ENCODE measurements at places on chromosomes 13 and 19. TPM values are rescaled to one million over a fixed set of nuclear protein-coding genes. Genes with fewer than 3 reads are reported as not detected.
A peak's percentile ranks its signal among the peaks of the same experiment; 100 is the strongest.

DNA sequence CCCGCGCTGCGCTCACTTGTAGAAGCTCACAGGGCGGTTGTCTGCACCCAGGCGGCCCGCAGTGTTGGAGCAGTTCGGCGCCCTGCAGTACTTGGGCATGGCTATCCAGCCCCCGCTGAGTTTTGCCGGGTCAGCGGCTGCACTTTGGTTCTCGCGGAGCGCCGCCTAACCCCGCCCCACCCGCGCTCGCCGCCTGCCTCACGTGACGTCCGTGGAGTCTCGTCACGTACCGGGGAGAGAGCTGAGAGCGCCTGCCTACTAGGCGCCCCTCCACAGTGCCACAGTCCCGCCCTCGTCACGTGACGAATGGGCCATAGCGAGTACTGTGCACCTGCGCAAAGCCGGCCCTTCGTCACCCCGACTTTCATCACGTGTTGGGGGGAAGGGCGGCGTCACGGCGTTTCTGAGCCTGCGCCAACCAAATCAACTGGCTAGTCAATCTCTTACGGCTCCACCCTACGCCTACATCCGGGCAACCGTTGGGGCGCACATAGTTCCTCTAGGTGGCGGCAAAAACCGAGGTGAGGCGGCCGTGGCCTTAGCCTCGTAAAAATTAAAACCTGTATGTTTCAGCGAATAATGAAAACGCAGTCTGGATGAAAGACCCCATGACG is at the start of gene THAP8:
Gene THAP8 (minus strand): TSS at position 167 of the 614 bp plus-strand sequence. CDS start 68 bp downstream, at position 99.
- H3K4me3 ChIP-seq, result peak within 1 kb of the TSS; percentile 84
- H3K4me1 ChIP-seq, result peaks cover 3% of the 10 kb centered on the region
- no peaks in the 10 kb centered on the region for H3K36me3 ChIP-seq
- no peaks in the 10 kb centered on the region for H3K27me3 ChIP-seq

SLC25A41 gene
- total RNA-seq, result 0.55 TPM

DNA sequence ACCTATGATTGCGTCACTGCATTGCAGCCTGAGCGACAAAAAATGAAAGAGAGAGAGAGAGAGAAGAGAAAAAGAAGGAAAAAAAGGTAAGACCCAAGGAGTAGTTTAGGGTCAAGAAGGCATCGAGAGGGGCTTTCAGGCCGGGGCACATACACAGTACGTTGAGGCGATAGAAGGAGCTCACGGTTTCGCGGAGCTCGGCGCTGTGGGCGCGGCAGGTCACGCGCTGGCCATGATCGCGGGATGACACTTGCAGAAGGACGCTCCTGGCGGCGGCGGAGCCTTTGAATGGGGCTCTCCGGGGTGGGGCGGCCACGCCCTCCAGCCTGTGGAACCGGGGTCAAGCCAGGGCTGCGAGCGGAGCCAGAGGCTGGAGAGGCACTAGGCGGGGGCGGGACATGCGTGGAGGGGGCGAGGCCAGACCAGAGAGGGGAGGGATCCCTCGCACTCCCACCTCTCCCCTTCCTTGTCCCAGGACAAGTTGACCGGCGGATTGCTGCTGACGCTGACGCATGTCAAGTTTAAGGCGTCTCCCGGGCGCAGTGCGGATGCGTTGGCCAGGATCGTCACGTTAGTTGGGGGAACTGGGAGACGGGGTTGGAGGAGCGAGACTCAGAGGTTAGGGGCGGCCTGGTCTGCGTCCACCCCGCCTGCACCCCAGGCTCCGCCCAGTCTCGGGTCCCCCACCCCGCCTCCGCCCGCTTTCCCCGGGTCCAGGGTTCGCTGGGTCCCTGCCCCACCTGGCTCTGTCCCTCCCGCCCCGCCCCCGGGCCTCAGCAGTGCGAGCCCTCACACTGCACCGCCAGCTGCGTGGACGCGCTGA is 6.9 kb downstream of the NPHS1 start:
- DNase-seq, result no peak
- no peaks in the 10 kb centered on the region for H3K36me3 ChIP-seq
- H3K4me3 ChIP-seq, result no peak overlapping the region
- H3K27ac ChIP-seq, result no peak overlapping the region
- H3K27me3 ChIP-seq, result peaks cover 28% of the 10 kb centered on the region
- no peaks in the 10 kb centered on the region for H3K4me1 ChIP-seq

TUBA3C gene
- total RNA-seq, result not detected

- H3K4me3 ChIP-seq, result no peak overlapping the region
- no peaks in the 10 kb centered on the region for H3K27me3 ChIP-seq
- peaks cover 4% of the 10 kb centered on the region for H3K4me1 ChIP-seq
- H3K27ac ChIP-seq, result peak overlapping the region; percentile 68
Measured at GRCh38 chr13:79709471-79709870, 228.5 kb downstream of the NDFIP2 start.

CEACAM8 gene
- total RNA-seq, result not detected

ZNF17 gene
- total RNA-seq, result 11.6 TPM

- no peak overlapping the region for H3K4me3 ChIP-seq
- DNase-seq, result peak; percentile 91
- H3K4me1 ChIP-seq, result peaks cover 17% of the 10 kb centered on the region
- H3K27me3 ChIP-seq, result no peaks in the 10 kb centered on the region
- no peaks in the 10 kb centered on the region for H3K36me3 ChIP-seq
Measured at GRCh38 chr13:72290962-72291681, 424.1 kb upstream of the DACH1 start.

DNA sequence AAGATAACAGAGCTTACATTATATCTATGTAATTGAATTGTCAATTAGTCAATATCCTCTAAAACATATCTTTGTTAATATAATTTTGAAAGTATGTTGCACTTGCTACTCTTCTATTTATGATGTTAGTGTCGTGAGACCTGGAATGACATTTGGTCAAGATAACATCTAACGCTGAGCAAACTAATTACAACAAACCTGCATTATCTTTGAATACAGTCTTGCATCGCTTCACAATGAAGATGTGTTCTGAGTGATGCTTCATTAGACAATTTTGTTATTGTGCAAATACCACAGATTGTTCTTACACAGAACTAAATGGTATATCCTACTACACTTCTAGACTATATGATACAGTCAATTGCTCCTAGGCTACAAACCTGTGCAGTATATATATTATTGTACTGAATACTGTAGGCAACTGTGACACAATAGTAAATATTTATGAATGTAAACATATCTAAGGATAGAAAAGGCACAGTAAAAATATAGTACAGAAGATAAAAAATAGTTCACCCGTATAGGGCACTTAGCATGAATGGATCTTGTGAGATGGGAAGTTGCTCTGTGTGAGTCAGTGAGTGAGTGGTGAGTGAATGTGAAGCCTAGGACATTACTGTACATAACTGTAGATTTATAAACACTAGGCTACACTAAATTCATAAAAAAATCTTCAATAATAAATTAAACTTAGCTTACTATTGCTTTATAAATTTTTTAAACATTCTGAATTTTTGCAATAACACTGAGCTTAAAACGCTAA is 1773.8 kb downstream of the PCDH9 start:
- no peak overlapping the region for H3K27ac ChIP-seq
- DNase-seq, result no peak
- H3K4me1 ChIP-seq, result no peaks in the 10 kb centered on the region
- no peak overlapping the region for H3K4me3 ChIP-seq
- no peaks in the 10 kb centered on the region for H3K27me3 ChIP-seq
- H3K36me3 ChIP-seq, result no peaks in the 10 kb centered on the region

DNA sequence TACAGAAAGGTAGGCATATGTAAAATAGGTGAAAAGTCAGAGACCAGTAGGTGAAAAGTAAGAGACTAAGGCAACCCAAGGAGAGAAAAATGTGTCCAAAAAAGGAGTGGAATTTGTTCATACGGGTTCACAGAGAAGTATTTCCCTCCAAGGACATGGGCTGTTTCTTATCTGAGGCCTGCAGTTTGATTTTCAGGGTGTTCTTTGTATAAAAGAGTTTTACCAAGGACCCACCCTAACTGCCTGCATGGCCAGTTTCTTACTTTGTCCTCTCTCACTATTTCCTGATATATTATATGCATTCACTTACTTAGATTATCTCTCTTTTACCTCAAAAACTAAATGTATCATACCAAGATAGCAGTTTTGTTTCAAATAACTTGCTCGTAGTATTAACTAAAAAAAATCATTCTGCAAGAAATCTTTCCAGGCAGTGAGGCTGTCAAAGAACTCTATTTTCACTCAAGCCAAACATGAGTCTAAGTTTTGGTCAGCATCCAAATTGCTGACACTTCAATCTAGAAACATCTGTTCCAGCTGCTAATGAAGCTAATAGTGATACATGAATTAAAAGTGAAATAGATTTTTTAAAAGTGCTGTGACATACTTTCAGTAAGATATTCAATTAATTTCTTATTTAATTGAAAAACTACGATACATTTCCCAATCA is 141.4 kb upstream of the SGCG start:
- no peaks in the 10 kb centered on the region for H3K36me3 ChIP-seq
- no peak overlapping the region for H3K27ac ChIP-seq
- no peak for DNase-seq
- H3K4me3 ChIP-seq, result no peak overlapping the region
- H3K4me1 ChIP-seq, result no peaks in the 10 kb centered on the region

- H3K27me3 ChIP-seq, result no peaks in the 10 kb centered on the region
- no peak overlapping the region for H3K4me3 ChIP-seq
- no peaks in the 10 kb centered on the region for H3K4me1 ChIP-seq
- no peak overlapping the region for H3K27ac ChIP-seq
- peak; percentile 36 for DNase-seq
- H3K36me3 ChIP-seq, result no peaks in the 10 kb centered on the region
Measured at GRCh38 chr13:27147530-27148170, 24.0 kb downstream of the USP12 start.

DNA sequence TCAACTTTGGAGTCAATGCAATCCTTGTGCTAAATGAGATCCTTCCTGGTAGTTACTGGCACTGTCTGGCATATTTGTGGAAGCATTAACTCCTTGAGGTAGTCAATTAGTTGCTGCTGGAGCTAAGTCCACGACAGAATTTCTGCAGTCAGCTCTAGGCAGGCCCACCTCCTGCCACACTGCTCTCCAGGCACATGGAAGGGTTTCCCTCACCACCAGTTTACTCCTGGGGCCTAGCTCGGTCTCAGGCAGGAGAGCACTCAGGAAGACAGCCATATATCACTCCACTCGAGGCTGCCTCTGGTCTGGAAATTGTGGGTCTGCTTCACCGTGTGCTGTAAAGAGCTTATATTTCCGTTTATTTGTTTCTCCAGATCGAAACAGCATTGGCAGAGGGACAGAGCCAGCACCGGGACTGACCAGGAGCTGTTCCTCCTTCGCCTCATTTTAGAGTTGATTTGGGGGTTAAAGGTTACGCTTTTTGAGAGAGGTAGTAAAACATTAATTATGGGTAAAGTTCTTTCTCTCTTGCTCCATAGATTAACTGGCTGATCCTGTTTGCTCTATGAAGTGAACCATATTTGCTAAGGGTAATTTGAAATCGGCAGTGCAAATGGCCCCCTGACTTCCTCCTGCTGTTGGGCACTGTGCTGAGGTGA is 20.6 kb upstream of the GTF3A start:
- DNase-seq, result no peak
- H3K27ac ChIP-seq, result peak overlapping the region; percentile 15
- H3K27me3 ChIP-seq, result peaks cover 7% of the 10 kb centered on the region
- H3K36me3 ChIP-seq, result no peaks in the 10 kb centered on the region
- no peak overlapping the region for H3K4me3 ChIP-seq
- peaks cover 7% of the 10 kb centered on the region for H3K4me1 ChIP-seq

DNA sequence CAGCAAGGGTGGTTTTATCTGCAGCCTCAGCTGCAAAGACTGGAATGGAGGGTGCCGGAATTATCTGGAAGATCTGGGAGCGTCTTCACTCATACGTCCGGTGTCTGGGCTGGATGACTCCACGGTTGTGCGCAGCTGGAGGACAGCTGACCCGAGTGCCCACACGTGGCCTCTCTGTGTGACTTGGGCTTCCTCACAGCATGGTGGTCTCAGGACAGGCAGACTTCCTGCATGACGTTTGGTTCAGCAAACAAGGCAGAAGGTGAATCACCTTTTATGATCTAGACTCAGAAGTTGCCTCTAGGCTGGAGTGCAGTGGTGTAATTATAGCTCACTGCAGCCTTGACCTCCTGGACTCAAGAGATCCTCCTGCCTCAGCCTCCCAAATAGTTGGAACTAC is 33.2 kb downstream of the CACNG6 start:
- no peak for DNase-seq
- H3K27me3 ChIP-seq, result no peaks in the 10 kb centered on the region
- no peak overlapping the region for H3K27ac ChIP-seq
- peaks cover 6% of the 10 kb centered on the region for H3K4me1 ChIP-seq
- H3K4me3 ChIP-seq, result no peak overlapping the region
- H3K36me3 ChIP-seq, result no peaks in the 10 kb centered on the region

DNA sequence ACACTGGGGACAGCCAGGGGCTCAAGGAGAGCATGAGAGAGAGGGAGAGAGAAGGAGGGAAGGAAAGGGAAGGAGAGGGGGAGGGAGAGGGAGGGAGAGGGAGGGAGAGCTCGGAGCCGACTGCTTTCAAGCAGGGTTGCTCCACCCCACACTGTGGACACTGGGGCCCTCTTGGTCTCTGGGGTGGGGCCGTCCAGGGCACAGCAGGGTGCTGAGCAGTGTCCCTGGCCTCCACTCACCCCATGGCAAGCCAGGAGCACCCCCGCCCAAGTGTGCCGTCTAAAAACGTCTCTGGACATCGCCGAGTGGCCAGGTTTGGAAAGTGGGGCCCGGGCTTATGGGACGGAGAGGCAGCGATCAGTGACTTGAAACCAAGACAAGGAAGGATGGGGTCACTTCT is 20.9 kb downstream of the DPP9 start:
- no peaks in the 10 kb centered on the region for H3K27me3 ChIP-seq
- no peak overlapping the region for H3K27ac ChIP-seq
- H3K36me3 ChIP-seq, result peaks cover 22% of the 10 kb centered on the region
- no peak for DNase-seq
- H3K4me3 ChIP-seq, result no peak overlapping the region

DNA sequence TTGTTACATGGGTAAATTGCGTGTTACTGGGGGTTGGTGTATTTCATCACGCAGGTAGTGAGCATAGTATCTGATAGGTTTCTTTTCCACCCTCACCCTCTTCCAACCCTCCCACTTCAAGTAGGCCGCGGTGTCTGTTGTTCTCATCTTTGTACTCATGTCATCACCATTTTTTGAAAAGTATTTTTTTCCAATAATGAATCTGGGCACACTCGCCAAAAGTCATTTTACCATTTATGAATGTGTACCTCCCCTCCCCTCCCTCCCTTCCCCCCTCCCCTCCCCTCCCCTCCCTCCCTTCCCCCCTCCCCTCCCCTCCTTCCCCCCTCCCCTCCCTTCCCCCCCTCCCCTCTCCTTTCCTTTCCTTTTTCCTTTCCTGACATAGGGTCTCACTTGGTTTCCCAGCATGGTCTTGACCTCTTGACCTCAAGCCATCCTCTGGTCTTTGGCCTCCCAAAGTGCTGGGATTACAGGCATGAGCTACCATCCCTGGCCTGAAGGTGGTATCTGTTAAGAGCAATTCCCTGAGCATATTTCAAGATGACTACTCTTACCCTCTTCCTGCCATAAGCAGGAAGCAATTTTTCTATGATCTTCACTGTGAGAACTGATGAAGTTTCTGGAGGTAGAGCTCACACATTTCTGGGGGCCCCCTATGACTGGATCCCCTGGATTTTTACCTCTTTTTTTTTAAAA is 15.7 kb downstream of the ZNF627 start:
- peaks cover 32% of the 10 kb centered on the region for H3K36me3 ChIP-seq
- no peaks in the 10 kb centered on the region for H3K27me3 ChIP-seq
- no peak overlapping the region for H3K4me3 ChIP-seq
- no peak overlapping the region for H3K27ac ChIP-seq
- H3K4me1 ChIP-seq, result no peaks in the 10 kb centered on the region

Data from astrocyte (in vitro differentiated cells and primary cell).